Frontal cortex (tissue), 4 donors: ENCODE measurements at places on chromosomes 11 and 22. TPM values are rescaled to one million over a fixed set of nuclear protein-coding genes. Genes with fewer than 3 reads are reported as not detected.

Gene PATE2
- total RNA-seq: 0.82 TPM

DNA sequence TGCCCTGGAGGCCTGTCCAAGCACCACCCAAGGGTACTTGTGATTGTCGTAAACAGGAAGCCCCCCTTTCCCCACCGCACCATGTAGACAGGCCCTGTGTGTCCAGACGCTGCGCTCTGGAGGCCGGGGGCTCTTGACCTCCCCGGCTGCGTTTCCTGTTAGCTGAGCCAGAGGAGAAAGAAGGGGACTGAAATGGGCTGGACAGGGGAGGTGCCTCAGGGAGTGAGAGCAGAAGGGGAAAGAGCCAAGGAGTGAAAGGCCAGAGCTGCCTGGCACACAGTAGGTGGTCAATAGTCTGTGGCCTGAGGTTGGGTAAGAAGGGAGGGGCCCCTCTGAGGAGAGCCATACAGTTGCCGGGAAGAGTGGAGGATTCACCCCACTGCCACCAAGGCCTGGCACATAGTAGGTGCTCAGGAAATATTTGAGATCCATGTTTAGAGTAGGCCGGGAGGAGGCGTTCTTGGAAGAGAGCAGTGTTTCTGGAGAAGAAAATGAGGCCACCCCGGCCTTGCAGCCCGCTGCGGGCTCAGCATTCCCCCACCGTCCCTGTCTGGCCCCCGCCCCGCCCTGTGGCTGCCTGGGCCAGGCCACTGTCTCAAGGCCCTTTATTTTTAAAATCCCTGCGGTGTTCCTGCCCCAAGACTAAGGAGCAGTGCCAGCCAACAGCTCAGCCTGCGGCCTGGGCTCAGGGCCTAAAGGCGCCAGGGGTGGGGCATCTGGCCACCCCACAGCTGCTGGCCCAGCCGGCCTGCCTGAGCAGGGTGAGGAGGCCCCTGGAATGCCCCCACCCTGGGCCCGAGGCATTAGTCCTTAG lies 13.6 kb upstream of the CDC42EP1 start:
- DNase-seq: no peak

DNA sequence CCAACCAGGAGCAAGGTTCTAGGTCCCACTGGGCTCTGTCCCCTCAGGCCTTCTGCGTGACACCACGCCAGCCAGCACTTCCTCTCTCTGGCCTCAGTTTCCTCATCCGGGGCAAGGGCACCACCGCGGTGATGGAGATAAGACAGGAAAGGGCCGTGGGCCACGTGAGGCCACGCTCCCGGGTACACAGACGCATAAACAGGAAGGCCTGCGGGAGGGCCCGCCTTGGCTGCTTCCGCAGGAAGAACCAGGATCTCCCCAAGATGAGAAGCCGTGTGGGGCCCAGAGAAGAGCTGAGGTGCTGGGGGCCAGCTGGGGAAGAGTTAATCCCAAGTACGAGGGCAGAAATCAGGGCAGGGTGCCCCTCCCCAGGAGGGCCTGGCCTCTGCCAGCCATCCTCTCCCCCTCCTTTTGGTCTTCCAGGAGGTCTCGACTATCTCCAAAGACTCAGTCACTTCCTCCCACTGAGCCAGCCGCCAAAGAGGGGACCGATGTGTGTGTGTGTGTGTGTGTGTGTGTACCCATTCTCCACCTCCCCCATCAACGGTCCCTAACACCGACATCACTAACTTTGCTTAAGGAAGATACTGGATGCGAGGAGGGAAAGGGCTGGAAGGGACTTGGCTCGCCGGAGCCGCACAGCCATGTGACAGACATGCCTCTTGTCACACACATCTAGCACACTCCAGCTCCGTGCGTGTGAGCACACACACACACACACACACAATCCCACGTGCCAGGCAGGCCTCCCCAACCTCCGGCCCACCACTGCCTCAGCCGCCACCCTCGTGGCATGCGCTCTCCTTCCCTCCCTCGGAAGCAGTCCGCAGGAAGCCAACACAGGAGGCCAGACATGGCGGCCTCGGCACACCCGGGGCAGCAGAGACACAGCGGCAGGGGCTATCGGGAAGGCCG lies 1.4 kb downstream of the MFNG start:
- DNase-seq: no peak

GRCh38 chr22:26846645-26847044 lies 189.3 kb downstream of the MIAT start:
- DNase-seq: no peak

- no peak for DNase-seq
These were observed 86.8 kb downstream of the WT1 start for GRCh38 chr11:32348502-32348901.

DNA sequence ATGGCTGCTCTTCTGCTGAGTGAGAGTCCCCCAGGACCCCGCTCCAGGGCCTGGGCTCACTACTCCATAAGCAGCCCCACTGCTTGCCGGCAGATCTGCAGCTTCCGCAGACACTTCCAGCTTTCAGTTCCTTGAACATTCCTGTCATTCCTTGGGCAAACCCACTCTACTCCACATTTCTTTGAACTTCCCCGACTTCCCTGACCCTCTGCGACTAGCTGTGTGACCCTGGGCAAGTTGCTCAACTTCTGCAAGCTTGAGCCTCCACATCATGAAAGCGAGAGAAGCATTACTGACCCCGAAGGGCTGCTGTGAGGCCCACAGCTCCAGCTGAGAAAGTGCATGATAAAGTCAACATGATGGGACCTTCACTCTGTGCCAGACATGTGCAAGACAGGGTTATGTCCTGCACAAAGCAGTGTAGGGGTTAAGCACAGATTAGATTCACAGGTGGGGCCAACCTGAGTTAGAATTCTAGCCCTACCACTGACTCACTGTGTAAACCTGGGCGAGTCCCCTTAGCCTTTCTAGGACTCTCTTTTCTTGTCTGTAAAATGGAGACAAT lies 51.8 kb downstream of the THAP12 start:
- DNase-seq: no peak

DNA sequence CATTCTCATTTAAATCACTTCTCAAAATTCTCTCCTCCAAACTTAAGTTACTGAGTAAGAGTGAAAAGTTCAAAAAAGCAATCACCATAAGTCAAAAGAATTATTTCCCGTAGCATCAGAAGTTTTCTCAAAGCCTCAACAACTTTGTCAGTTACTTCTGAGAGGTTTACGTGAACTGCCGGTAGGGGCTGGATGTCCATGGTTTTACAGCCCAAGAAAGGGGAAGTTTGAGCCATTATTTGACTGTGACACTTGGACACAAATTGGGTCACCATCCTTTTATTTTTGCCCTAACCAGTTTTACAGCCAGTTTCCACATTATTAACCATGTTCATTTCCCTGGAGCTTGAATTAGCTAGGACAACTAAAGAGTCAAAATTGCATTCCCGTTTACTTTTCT lies 7.5 kb downstream of the POU2AF3 start:
- DNase-seq: no peak

DNA sequence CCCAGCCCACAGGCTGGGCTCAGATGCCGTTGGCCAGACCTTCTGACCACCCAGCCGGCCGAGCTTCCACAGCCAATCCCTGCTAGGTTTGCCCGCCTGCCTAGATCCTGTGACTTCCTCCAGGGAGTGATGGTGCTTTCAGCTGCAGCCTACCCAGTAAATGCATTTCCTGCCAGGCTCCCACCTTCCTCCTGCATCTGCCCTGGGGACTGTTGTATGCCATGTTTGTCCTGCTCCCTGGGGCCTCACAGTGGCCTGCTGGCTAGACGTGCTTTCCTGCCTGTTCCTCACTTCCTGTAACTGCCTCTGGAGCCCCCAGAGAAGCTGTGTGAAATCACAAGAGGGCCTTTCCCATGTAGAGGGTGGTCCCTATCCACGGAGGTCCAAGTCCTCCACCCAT lies 86.2 kb downstream of the GALNT18 start:
- DNase-seq: no peak

DNA sequence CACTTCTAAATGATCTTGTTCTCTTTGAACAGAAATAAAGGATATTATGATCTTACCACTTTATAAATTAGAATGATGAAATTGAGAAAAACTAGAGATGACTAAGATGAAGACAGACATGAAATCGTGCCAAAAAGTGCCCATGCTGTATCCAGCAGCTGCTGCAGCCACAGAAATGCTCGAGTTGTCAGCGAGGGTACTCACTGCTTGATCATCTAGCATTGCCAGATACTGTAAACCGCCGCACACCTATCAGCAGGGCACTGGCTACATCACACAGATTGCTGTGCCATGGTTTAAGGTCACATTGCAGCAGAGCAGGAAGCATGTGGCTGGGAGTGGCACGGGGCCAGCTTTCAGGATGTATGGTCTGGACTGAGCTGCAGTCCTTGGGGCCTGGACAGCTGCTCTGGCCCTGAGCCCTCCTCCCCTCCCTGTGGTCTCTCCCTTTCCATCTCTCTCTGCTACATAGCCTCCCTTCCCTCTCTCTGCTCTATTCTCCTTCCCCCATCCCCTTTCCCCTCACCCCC lies 51.0 kb upstream of the SEPTIN5 start:
- no peak for DNase-seq

DNA sequence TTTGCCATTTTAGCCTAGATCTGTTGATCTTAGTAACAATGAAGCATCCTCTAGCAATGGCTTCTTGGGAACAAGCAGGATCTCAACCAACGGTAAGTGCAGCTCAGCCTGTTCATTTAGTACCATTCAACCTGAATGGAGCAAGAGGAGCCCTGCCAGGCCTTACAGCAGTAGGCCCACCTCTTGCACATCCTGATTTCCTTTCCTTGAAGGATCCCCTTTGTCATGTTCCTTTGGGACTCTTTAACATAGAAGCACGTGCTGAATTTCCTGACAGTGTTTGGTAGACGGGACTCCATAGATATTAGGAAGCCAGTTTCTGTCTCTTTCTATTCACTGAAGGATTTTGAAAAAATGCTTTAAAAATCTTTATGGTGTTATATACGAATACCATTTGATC lies 1.5 kb downstream of the PIWIL4 start:
- DNase-seq: no peak

GRCh38 chr11:38818720-38819119 lies 2220.7 kb upstream of the RAG2 start:
- no peak for DNase-seq

DNA sequence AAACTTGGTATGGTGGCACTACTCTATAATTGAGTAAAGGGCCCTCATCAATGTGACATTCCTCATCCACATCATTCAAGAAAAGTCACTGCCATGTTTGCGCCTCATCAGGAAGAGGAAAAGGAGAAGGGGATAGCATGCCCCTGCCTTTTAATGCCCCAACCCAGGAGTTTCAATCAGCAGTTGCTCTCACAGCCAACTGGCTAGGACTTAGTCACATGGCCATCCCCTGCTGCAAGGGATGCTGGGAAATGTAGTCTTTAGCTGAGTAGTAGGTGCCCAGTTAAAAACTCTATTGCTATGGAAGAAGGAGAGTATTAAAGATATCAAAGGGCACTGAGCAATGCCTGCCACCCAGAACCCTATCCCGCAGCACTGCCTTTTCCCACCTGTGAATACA lies 10.9 kb upstream of the CCND1 start:
- DNase-seq: no peak
